ENCODE measurements at places on chromosomes 3 and 15.
A peak's percentile ranks its signal among the peaks of the same experiment; 100 is the strongest.

DNA sequence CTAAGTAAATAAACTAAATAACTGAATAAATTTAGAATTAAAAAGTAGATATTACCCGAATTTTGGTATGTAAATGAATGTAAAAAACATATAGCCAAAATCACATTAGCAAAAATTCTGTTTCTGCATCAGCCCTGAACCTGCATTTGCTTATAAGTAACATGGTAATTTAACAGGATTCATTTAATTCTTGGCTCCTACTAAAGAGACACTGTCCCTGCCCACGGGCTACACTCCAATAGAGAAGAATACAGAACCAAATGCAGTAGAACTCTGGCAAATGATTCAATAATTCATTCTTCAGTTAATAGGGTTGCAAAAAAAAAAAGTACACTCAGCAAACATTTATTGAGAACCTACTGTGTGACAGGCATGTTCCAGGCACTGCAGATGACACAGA is 20.8 kb upstream of the CNBP start:
- no peak for ATAC-seq

GRCh38 chr3:52053307-52054304 is 2.8 kb downstream of the DUSP7 start:
- peak; percentile 76 for ATAC-seq

DNA sequence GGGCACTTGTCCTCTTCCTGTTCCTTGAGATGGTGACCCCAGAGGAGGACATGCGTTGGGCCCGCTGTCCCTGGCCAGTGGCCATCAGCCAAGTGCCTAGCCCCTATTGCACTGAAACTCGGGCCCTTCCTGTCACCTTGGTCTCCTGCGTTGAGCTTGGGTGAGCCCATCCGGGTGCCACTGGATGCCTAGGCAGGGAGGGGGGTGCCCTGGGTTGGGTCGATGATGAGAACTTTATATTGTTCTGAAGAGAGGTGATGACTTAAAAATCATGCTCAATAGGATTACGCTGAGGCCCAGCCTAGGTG is 221.8 kb downstream of the SNRPN start:
- ATAC-seq: no peak

GRCh38 chr3:47636225-47636624 is 57.6 kb upstream of the CSPG5 start:
- no peak for ATAC-seq

GRCh38 chr3:189288348-189289235 is 116.8 kb downstream of the TPRG1 start:
- no peak for ATAC-seq

GRCh38 chr15:76979996-76980520 is 14.9 kb upstream of the PSTPIP1 start:
- no peak for ATAC-seq

DNA sequence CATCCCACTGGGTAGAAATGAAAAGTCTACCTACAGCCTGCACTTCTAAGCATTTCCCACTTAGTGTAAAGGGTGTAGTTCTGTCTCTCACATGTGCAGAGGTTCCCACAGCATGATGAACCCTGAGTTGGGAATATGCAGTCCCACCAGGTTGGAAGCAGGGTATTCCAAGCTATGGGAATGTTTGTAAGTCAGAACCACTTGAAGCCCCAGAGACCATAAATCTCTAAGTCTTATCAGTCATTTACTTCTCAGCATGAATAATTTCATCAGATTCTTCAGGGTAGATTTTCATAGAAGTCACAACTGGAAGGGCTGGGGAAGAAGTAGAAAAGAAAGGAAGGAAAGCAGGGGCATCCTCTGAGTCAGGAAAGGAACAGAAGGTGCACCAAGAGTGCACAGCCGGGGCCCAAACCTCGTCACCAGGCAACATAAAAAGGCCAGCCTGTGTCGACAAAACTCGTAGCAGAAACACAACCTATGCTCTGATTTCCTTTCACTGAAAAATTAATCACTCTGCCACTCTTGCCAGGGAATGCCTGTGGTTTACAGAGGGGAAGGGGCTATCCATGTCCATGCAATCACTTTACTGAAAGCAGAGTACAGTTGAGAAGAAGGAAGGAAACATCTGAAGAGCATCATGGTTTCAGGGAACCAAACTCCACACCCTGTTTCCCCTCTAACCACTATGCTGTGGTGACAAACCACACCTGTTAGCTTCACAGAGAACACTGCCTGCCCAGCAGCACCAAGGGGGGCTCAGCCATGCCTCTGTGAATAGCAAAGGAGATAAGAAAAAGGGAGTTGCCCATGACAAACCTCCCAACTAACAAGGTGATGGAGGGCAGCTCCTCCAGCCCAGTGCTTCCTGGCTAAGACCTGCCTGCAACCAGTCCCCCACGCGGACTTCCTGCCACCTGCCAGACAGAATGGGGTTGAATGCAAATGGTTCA is 40.5 kb downstream of the SH3BP5 start:
- peak; percentile 47 for ATAC-seq

- no peak for ATAC-seq
Measured at GRCh38 chr3:46500656-46501635, 3.2 kb downstream of the RTP3 start.

- ATAC-seq: peak; percentile 82
Measured at GRCh38 chr3:124601190-124601589, 129.1 kb upstream of the UMPS start.

DNA sequence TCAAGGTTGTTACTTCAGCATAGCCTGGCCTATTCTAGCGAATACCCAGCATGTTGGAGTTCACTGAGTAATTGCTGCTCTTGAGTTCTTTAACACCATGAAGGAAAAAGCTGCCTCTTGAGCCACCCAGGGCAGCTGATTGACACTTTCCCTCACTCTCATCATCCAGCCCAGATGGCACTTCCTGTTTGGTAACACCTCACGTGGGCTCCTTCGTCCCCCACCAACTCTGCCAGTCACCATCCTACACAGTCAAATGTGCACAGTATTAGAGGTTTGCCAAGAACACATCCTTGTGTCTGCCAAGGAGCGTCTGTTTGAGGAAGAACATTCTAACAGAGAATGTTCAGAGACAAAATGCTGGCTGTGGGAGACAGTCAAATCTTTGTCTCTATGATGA is 266.3 kb downstream of the RPLP1 start:
- ATAC-seq: peak; percentile 36

DNA sequence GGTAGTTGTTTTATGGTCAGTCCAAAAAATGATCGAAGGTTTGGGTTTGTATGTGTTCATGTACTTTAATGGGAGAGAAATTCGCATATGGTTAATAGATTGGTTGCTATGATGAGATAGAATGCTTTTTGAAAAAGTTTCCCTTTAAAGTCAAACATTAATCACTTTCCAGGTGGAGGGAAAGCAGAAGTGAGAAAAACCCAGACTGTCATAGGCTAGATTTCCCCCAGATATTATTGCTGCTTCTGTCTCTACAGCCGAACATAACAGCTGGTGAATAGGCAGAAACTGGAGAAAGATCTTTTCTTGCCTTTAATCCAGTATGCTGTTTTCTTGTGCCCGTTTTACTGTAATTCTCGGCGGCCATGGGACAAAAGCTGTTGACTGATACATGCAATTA is 287.6 kb downstream of the SOX2 start:
- no peak for ATAC-seq

GRCh38 chr3:59606638-59607266 is 556.9 kb upstream of the CFAP20DC start:
- ATAC-seq: no peak

DNA sequence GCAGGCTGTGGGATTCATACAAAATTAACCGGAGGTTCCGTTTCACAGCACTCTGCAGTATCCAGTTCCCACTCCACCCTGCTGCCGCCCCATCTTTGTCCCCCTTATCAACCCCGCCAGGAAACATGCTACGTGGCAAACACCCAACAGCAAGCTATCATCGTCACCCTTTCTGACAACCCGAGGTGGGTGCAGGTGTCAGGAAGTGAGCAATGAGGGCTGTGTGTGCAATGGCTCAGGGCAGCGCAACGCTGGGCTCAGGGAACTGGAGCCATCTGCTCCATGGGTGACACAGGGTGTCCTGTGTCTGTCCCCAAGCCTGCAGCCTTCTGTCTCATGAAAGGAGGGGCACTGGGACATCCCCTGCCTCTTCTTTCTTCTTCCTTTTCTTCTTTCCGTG is 60.9 kb downstream of the ATP2B2 start:
- no peak for ATAC-seq

GRCh38 chr3:102181175-102181920 is 253.5 kb upstream of the ZPLD1 start:
- ATAC-seq: no peak

DNA sequence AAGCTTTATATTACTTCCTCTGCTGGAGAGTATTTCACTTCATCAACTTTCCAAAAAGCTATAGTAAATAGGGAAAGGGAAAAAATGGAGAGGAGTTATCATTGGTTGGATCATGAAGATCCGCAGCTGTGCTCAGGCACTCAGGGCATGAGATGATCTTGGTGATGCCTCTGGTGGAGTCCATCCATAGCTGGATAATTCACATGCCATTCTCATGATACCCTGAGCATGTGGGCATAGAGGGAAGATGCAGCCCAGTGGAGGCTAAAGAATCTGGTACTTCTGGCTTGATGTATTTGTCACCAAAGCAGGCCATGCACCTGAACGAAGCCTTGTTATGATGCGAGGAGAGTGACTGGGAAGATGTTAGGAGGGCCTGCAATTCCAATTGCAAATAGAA is 150.2 kb downstream of the CHST2 start:
- no peak for ATAC-seq

GRCh38 chr3:23219117-23219516 is 16.0 kb downstream of the UBE2E2 start:
- no peak for ATAC-seq

DNA sequence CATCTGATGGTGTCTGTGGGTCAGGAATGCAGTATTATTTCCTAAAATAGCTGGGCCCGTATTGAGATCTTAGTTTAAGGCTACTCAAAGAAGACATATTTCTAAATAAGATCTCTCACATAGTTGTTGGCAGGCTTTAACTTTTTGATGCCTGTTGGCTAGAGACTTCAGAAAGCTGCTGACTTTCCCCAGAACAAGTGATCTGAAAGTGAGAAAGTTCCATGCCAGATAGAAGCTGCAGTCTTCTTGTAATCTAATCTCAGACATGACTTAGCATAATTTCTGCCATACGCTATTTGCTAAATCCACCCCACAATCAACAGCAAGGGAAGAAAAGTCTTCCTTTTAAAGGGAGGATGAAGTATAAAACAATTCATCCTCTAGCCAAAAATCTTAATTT is 867.1 kb downstream of the IGSF11 start:
- ATAC-seq: no peak

- ATAC-seq: no peak
Measured at GRCh38 chr15:90425726-90426346, 37.8 kb downstream of the IQGAP1 start.

GRCh38 chr3:9108876-9109567 is 140.4 kb downstream of the SRGAP3 start:
- no peak for ATAC-seq

DNA sequence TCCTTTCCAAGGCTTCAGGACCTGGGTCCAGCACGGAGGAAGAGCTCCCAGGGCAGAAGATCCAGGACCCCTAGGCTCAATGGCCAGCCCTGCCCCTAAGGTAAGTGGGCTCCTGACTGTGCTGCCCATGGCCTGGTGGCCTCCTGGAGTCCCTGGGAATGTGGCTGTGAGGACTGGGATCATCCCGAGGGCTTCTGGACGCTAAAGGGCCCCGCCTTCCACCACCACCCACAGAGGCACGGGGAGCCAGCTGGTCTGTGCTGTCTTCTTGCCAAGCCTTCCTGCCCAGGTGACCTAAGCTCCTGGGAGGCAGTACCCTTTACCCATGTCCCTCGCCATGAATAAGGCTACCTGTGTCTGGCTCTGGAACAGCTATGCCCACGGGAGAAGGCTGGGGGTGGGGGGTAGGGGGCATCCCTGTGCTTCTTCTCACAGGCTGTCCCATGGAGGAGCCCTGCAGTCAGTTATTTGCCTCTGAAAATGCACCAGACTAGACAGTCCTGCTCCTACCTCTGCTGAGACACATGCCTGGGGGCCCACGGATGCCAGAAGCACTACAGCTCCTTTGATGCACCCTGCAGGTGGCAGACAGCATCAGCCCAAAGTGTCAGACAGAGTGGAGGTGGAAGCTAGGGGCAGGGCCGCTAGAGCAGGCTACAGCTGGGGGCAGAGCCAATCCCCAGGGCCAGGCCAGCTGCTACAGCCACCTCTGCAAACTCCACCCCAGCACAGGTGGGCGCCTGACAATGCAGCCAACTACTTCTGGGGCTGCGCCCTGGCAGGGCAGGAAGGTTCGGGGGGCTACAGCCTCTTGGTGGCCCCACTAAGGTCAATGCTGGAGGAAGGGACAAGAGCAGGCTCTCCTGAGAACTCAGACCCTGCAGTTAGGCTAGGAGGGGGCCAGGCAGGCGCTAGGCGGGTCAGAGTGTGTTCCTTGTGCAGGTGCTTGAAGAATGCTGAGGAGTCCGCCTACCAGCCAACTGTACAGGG is 90.9 kb downstream of the SEC22A start:
- no peak for ATAC-seq

DNA sequence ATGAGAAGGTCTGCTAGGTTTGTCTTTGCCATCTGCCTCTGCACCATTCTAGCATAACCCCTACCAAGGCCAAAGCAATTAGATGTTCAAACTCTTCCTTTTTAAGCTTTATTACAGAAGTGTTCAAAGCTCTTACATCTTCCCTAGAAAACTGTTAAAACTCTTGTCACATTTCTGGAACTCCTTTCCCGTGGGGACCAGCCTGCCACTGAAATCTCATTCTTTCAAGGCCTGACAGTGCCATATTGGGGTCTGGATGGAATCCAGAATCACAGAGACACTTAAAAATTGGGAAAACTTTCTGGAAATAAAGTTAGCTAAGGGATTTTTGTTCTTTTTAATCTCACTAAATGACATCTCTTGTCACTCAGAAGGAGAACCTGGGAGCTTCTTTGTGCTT is 153.8 kb upstream of the SLCO3A1 start:
- ATAC-seq: no peak

GRCh38 chr3:50339485-50340146 is 1.0 kb downstream of the RASSF1 start:
- no peak for ATAC-seq

DNA sequence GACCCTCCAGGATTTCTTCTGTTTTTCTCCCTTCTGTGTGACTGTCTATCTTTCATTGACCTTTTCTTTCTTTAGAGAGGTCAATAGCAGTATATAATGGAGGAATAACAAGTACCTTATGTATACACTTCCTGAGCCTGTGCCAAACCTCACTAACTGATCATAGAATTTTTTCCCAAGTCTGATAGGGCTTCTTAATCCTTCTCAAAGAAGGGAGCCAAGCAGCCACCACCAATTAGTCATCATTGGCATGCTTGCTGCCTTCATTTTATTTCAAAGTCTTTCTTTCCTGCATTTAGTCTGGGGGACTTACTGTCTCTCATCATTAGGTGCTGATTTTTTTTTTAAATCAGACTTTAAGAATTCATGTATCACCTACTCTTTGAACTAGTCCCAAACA is 327.0 kb downstream of the FEZF2 start:
- no peak for ATAC-seq

GRCh38 chr3:41030220-41030619 is 169.1 kb upstream of the CTNNB1 start:
- no peak for ATAC-seq

DNA sequence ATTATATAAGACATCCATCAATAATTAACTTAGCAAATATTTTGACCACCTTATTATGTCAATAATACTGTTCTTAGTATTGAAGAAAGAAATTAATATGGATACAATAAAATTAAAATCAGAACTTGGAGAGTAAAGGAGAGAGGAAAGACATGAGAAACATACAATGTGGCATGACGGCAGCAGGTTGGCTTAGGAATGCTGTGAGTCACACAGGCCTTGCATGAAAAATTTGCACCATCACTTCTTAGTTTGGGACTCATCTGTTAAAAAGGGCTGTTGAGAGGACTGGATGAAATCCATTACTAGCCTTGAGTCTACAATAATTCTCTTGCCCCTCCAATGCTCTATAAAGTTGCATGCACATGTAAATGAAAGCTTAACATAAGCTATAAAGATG is 880.8 kb downstream of the ROBO1 start:
- ATAC-seq: peak; percentile 76

GRCh38 chr3:171155122-171155700 is 128.7 kb upstream of the SLC2A2 start:
- ATAC-seq: peak; percentile 92

Data from esophagus mucosa (tissue), 1 donor.